HTR-8/SVneo (cell line): ENCODE measurements at places on chromosomes 3 and 15.

GRCh38 chr3:194496217-194496919 is 9.6 kb upstream of the ATP13A3 start:
- DNase-seq = no peak

GRCh38 chr3:35665390-35666055 is 26.2 kb downstream of the ARPP21 start:
- no peak for DNase-seq

GRCh38 chr15:89090791-89091626 is 2.8 kb downstream of the ABHD2 start:
- no peak for DNase-seq

DNA sequence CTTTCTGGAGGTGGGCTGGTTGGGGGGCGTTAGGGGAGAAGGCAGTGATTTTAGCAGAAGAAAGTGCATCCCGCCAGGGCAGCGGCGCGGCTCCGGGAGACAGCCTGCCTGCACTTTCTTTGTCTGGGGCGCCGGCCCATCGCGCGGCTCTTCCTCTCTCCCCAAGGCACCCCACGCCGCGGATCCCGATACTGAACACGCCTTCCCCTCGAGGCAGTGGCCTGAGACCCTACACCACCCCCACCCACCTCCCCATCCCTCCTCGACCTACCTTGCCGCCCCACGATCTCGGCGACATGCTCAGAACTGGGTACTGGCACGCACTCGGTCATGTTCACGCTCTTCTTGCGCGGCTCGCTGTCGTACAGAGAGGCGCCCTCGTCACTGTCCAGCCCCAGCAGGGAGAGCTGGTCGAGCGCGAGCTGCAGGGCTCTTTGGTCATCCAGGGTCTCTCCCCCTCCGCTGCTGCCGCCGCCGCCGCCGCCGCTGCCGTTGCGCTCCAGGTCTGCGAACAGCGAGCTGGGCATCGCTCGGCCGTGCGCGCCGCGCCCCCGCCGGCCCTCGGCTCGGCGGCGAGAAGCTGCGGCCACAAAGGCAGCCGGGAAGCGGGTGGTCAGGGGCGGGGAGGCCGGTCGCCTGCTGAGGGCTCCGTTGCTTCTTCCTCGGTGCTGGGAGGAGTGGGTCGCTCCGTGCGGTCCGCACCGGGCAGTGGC is 483 bp downstream of the MEX3B start:
- peak; percentile 17 for DNase-seq

- no peak for DNase-seq
Observed at GRCh38 chr15:60218256-60218655, 179.5 kb downstream of the ANXA2 start.

- DNase-seq = no peak
Observed at GRCh38 chr3:197782230-197782629, 8.8 kb upstream of the LRCH3 start.

GRCh38 chr3:194673761-194674160 is 1.8 kb upstream of the LSG1 start:
- no peak for DNase-seq

DNA sequence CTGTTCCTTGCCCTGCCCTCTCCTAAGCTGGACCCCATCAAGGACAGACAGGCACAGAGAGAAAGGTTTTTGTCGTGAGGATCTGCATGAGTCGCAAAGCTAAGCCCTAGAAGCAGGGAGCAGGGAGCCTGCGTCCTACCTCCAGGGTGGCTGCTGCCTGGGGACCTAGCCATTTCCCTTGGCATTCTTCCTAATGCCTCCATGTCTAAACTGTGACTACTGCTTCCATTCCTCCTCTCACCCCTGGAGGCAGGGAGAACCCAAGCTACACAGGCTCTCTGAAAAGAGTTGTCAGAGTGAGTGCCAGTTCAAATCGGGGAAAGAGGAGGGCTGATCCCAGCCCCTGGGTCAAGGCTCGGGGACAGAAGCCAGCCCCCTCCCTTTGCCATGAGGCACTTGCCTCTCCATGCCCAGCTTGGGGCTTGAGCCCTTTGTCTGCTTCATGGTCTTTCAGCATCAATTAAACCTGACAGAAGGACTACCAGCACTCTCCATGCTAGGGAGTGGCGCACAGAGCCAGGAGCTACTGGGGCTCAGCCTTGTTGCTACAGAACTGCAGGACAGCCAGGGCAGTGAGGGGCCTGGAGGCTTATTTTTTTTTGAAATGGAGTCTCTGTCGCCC is 2.4 kb downstream of the GCHFR start:
- no peak for DNase-seq

DNA sequence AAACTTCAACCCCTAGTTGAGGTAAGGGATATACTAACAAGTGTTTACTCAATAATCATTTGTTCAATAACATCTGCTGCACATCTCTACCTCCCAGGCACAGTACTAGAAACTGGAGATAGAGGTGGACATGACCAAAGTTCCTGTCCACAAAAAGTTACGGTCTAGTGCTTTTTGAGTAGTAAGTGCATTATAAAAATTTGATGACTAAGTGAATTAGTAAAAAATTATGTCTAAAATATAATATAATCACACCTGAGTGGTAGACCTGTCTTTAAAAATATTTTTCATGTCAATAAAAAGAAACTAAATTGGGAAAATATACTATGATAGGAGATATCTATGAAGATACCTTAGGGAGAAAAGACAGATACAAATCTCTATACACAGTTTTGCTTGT is 121.5 kb upstream of the FHIT start:
- no peak for DNase-seq

DNA sequence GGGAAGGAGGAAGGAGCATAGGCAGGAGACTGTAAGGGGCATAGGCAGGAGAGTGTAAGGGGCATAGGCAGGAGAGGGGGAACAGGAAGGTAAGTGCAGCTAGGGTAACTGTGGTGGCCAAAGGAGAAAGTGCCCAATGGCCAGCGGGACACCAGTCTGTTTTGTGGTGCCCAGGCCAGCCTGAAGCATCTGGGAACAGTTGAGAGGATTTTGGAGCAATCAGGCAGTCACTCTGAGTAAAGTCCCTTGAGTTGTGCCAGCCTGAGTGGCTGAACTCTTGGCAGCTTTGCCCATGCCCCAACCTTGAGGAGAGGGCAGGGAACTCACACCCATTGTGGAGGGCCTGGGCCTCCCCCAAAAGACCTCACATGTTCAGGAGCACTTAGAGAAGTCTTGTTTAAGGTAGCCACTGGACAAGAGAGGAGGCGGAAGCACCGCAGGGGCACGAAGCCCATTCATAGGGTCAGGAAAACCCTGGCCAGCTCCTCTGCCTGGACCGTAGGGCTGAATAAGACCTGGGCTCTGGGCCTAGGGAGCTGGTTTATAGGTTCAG is 3.5 kb upstream of the TGM5 start:
- DNase-seq = no peak

DNA sequence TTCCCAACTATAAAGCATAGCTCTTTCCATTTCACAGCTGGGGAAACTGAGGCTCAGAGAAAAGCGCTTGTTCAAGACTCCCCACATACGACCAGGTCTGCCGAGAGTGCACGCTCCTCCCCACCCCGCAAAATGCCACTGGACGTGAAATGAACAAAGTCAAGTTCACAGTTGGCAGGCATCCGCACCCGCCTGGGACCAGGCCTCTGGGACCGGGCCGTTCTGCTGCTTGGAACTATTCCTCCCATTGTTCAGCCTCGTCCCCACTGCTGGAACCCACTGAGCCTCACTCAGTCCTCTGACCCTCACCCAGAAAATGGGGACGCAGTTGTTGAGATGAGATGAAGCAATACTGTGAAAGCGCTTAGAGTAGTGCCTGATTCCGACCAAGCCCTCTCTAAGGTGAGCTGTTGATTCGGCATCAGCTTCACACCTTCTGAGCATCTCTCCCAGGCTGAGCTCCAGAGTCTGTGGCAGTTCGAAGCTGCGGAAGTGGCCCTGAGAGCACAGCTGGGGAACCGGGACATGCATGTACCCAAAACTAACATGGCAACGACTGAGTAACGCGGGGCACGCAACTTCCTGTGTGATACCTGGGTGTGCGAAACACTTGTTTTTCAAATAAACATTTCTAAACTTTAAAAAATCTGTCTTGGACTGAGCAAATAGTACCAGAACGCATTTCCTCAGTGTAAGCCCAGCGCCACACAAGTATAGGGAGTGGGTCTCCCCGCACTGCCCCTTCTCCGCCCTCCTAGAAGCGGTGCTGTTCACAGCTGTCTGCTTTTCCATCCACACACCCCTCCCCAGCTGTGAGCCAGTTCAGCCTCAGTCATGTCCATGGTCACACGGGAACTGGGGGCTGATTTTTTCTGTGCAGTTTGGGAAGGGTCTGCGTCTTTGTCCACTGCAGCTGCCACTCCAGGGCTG is 93.4 kb downstream of the CHSY1 start:
- DNase-seq = no peak

GRCh38 chr3:174220775-174221554 is 638.2 kb upstream of the NAALADL2 start:
- DNase-seq = no peak

DNA sequence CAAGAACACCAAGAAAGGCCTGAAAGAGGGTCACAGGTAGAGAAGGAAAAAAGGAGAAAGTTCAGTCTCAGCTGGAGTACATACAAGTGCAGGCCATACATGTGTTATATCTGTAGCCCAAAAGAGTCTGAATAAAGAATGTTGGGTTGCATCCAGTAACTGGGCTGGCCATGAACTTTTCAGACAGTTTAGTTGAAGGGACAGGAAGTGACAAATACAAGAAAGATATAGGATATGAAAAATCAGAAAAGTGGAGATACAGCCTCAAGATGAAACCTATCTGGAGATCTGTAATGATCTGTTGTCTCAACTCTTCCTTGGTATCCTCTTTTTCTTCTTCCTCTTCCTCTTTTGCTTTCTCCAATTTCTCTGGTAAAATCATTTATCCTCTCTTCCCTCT is 671.7 kb downstream of the MECOM start:
- no peak for DNase-seq

DNA sequence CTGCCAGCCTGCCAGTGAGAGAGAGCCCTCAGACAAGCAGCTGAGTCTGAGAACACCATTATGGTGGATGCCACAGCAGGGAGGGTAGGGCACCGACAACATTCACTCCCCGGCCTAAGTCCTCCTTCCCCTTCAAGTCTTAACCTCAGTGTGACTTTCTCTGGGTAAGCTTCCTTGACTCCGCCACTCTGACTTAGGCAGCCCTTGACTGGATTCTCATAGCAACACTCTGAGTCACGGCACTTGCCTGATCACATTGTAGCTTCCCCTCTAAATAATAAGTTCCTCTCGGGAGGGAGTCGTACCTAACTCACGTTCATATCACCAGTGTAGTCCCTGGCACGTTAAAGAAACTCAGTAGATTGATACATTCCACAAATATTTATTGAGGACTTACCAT is 180.5 kb downstream of the FOXB1 start:
- peak; percentile 21 for DNase-seq

DNA sequence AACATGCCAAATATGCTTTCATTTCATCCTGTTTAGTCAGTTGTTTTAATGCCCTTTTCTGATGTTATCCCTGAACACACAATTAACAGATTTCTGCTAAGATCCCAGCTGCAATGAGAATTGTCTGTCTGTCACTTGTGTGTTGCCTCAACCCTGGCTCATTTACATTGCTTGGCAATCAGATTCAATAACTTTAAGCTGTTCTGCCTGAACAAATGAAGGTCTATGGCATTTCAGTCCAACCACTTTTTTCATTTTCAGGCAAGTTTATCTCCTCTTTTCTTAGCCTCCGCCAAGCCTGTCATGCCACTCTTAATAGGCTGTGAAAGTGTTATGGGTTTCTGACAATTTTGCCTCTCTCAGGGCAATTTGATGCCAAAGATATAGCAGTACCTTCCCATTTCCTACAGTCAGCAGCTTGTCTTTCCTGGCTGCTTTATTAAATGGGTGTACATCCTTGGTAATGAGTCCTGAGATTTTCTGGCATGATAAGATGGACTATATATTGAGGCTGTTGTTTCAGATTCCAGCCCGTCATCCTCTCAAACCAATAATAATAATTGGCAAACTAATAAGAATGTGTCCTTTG is 68.7 kb upstream of the ADAMTS9 start:
- DNase-seq = no peak

GRCh38 chr3:69204315-69204957 is 82.0 kb upstream of the LMOD3 start:
- no peak for DNase-seq

DNA sequence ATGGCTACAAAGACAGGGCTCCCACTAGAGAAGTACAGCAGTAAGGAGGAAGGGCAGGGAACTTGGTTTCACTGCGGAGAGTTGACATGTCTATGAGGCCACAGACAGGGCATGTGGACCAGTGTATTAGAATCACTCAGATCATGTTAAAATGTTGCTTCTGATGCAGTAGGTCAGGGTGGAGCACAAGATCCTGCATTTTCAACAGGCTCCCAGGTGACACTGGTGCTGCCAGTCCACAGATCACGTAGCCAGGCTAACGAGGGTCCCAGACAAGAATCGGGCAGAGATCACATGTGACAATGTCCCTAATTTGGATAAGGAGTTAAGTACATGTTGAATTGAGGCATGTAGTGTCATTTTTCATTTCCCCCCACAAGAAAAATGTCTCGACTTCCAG is 73.6 kb downstream of the SPSB4 start:
- DNase-seq = no peak

DNA sequence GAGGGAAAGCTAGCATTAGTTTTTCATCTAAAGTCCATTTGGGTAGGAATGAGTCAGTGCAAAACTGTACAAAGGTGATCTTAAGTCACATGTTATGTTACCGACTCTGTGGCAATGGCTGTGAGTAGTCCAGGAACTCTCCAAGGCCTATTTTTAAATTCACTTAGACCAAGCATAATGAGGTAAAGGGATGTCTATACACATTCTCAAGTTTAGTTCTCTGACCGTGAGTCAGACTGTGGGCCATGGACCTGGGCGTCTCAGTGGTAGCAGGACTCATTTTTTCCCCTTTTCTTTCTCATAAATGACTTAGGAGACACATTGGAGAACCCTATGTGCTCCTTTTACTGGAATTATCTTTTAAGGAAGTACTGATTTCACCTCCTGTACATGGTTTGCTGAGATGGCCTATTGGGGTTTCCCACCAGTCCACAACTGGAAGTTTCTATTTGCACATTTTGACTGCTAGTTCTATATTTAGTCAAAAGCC is 488.7 kb upstream of the TPRG1 start:
- no peak for DNase-seq

- no peak for DNase-seq
Observed at GRCh38 chr3:50226888-50227389, 9.1 kb upstream of the GNAI2 start.

- no peak for DNase-seq
Observed at GRCh38 chr3:154786724-154787123, 293.4 kb upstream of the MME start.

DNA sequence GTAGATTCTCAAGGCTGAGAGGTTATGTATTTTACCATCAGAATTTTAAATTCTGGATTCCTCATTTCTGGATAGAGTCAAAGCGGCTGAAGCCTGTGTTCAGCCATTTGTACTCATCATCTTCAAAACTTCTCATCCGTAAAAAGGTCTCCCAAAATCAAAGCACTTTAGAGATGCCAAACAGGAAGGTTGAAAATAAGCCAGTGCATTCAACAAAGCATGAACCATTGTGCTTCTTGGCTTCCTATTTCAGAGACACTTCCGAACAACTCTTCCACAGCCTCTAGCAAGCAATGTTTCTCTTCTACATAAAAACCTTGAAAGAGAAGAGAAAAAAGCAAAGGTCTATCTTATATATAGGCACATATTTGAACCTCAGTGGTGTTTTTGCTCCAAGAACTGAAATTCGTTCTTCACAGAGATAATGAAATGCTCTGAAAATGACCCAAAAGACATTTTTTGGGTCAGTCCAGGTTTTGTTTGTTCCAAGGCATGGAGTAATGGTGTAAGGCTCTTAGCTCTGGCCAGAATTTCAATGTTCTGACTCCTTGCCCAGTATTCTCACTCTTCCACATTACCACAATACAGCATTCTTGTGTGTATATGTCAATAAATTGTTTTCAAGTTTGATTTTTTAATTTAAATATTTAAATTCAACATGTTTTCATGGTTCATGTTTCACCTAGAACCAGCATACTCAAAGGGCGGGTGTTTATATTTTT is 163.1 kb downstream of the STAC start:
- no peak for DNase-seq
